Endodermal cell (in vitro differentiated cells): ENCODE measurements at places on chromosomes 12 and 14.
A peak's percentile ranks its signal among the peaks of the same experiment; 100 is the strongest.

DNA sequence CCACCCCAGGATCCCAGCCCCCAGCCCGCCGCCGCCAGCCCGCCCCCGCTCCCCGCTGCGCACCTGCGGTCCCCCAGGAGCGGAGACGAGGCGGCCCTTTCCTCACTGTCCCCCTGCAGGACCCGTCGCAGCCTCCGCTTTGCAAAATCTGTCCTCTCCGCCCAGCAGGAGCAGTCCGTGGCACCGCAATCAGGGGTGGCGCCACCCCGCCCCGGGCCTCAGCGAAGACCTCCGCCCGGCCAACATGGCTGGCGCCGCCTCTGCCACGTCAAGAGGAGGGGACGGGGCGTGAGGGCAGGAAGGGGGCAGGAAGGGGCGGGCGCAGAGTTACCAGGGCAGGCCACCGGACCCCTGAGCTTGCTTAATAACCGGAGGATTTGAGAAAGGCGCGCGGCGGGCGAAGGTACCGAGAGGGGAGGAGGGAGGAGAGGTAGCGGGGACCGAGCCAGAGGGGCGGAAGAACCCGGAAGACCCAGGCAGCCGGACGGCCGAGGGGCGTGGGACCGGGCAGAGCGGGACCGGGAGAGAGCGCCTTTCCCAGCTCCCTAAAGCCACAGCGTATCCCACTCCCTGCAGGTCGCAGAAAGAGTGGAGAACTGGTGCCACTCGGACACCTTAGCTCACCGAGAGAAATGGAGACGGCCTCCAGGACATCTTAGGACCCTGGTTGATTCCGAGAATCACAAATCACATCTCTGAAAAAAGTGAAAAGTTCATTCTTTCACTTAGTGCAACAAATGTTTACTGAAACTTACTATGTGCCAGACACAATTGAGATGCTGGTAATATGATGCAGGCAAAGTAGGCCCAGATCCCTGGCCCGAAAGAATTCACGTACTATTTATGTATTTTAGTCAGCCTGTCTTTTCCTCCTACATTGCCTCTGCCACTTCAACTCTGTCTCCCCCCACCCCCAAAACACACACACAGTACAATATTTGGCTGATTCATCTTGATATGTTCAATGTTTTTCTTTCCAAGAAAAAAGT is at the start of gene SEC23A:
Gene SEC23A, minus strand, starts transcription at position 267 of the 989 bp plus-strand sequence. CDS start 7,117 bp downstream, outside the sequence.
- DNase-seq: peak; percentile 98

DNA sequence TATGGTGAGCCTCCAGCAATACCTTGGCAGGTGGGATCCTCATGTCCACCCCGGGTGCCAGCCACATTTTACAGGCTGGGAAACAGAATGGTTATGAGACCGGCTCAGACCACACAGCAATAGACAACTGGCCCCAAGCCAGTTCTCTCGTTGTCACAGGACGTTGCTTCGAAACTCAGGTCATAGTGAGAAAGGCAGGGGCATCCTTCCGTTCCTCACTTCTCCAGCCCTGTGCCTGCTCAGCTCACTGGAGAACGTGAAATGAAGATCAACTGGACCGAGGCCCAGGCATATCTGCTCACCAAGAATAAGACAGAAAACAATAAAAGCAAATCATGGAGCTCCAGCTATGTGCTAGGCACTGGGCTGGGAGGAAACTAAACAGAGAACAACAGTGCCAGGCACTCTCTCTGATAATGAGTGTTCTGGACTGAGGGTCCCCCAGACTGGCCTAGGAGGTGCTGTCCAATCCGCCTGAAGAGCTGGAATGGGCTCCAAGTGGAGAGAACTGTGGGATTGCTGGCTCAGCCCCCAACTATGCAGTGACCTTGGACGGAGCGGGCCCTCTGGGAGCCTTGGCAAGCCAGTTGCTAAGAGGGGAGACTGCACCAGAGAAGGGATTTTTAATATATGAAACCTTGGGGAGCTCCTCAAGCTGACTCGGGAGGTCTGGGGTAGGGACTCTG is 18.8 kb upstream of the FAIM2 start:
- DNase-seq: peak; percentile 43

DNA sequence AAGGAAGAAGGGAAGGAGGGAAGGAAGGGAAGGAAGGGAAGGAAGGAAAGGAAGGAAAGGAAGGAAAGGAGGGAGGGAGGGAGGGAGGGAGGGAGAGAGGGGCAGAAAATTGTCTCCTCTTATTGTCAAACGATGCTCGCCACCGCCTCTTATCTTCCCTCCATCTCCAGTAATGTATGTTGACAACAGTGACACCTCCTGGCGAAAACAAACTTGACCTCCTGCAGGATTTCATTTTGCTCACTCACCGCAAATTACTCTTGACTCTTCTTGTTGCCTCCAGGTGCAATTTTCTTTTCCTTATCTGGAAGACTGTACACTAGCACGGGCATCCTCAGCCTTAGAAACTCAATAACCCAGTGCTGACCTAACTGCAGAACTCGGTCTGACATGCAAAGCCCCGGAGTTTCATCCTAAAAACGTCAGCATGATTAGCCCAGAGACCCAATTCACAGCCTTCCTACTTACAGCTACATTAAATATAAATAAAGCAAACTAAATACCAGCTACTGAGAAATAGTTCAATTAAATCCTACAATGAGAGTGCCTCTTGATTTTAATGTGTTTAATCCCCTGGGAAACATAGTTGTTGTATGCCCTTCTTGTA is 512.4 kb upstream of the TMPO start:
- DNase-seq: peak; percentile 92

DNA sequence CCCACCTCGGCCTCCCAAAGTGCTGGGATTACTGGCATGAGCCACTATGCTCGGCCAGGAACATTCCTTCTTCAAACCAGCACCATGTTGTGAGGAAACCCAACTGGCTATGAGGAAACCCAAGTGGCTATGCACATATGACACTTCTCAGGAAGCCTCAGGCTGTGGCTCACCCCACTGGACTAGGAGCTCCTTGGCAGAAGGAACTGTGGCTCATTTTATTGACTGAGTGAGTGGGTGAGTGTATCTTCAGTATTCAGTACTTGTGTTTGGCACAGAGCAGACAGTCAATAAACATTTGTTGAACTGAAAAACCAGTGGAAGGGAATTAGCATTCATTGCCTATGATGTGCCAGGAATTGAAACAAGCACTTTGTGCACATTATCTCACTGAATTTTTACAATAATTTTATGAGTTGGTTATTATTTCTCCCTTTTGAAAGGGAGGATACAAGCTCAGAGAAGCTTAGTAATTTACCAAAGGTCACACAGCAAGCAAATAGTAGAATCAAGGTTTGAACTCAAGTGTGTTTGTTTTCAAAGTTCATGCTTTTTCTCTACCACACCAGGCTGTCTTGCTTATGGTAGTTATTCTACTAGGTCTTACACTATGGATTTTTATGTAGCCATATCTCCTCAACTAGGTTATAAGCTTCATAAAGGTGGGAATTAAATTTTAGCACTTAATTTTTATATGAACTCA is 121.6 kb downstream of the VEZT start:
- DNase-seq: no peak

DNA sequence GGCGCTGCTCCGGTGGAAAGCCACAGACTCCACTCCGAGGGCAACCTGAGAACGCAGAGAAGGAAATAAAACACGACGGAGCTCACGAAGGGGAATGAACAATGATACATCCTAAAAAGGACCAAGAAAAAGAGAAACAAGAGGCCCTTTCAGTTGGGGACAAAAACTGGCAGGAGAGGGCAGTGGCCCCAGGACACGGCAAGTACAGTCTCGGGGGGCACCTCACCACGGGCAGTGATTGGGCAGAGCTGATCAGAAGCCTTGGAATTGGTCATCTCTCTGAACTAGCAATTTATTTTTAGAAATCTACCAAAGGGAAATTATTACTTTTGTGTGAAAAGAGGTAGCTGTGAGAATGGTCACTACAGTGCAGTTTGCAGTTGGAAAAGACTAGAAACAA is 27.9 kb downstream of the CCDC92 start:
- peak; percentile 33 for DNase-seq

GRCh38 chr12:101806265-101806664 is 24.5 kb downstream of the GNPTAB start:
- no peak for DNase-seq

GRCh38 chr14:69711065-69711464 is 55.9 kb upstream of the SRSF5 start:
- DNase-seq: no peak

- DNase-seq: no peak
These were observed 27.5 kb downstream of the RMST start for GRCh38 chr12:97490141-97490540.

DNA sequence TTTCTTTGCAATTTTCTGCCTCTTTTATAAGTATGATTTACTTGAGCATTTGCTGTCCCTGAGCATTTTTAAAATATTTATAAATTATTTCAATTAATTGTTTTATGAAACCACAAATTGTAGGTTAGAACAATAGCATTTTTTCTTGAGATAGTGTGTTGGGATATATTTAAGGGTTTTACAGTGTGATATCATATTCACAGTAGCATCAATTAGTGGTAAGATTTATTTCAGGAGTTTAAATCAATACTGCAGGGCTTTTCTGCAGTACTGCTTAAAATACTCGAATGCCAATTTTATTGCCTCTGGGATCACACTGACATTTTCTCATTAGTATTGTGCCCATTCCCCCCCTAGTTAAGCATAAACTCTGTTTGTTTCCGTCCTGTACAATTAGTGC is 82.2 kb downstream of the BHLHE41 start:
- DNase-seq: no peak

- DNase-seq: no peak
These were observed 82.9 kb upstream of the RIN3 start for GRCh38 chr14:92430686-92431085.

- peak; percentile 92 for DNase-seq
These were observed 5.4 kb downstream of the C1QL4 start for GRCh38 chr12:49331380-49332222.

DNA sequence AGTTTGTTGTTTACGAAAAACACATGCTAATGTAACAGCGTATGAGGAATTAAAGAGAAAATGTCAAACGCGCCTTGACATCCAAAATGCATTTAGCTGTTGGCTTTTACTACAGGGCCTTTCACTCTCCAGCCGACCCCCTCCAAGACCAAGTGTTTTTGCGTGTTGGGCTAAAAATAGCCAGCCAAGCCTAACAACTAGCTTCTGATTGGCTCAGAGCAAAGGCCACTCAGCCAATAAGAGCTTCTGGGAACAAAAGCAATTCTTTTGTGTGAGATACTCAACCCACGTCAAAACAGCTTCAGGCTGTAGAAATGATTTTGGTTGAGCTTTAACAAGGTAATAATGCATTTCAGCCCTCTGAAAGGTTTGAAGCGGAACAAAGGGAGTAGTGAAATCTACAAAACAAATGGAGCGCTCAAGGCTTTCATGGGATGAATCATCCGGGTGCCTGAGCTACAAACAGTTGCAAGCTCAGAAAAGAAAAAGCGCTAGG is 198.7 kb upstream of the DCN start:
- DNase-seq: peak; percentile 94

DNA sequence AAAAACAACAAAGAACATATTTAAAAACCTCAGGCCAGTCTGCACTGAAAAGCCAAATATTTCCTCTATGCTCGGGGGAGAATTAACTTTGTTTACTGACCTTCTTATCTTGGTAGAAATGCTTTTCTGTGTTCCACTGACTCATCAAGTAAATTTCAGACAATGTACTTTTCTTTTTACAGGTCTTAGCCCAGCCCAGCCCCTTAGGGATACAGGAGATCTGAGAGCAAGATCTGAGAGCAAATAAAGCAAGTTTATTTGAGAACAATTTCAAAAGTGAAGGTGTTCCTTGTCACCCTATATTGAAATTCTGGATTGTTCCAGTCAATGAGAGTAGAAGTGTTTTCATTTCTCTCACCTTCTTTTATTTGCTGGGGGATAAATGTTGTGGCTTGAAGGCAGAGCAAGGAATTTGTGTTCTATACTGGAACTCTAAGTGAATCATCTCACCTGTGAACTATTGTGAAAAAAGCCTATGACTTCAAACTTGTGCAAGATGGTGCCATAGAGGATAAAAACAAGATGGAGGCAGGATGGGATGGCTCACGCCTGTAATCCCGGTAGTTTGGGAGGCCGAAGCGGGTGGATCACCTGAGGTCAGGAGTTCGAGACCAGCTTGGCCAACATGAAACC is 7.9 kb upstream of the GPRC5A start:
- no peak for DNase-seq

DNA sequence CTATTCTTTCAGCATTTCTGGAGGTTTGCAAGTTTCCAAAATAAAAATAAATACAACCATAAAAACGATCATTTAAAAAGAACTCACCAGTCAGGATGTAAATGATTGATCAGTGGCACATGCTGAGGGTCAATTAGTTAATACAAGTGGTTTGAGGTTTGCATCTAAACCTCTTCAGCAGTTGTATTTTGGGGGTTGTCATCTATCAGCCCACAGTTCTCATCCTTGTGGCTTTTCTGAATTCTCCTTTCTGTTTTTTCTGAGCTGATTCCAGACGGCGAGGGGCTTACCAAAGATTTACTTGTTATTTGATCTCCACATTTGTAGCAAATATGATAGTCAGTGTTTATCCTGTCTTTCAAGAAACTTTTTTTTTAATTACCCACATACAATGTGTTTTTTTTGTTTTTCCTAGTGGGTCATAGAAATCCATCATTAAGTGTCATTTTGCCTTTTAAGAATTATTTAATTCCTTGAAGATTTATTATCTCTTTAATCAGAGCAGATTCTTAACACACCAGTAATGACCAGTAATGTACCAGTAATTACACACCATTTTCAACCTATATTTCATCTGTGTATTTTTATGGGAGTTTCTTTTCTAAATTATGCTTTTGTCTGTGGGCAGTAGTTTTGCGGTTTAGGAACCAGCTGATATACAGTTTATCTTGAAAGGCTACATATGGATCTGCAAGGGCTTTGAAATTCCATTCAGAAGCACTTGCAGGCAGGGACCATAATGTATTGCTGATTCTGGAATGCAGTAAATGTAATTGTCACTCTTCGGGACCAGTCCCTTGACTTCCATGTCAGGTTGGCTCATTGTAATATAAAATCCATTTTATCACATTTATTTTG is 56.3 kb upstream of the DAAM1 start:
- DNase-seq: no peak

- DNase-seq: no peak
These were observed 114.0 kb downstream of the SLC38A4 start for GRCh38 chr12:46711756-46712155.

GRCh38 chr14:55126932-55127459 is 2.1 kb upstream of the LGALS3 start:
- no peak for DNase-seq

GRCh38 chr12:24911271-24911791 is 37.6 kb downstream of the BCAT1 start:
- DNase-seq: no peak

DNA sequence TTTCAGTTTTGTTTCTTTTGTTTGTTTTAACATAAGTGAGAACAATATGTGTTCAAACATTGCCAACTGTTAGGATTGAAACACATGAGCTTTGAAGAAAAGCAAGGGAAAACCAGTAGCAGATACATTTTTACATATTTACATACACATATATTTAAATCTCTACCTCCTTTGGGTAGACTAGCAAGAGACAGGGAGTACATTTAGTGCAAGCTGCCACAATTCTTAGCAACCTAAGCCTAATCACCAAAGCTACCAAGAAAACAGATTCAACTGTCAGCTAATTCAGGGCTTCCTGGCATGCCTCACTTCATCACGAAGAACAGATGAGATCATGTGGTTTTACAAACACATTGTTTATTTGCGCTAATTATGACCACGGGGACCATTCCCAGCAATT is 143.1 kb downstream of the PRIMA1 start:
- DNase-seq: no peak

GRCh38 chr12:93297032-93297431 is 80.7 kb upstream of the NUDT4 start:
- peak; percentile 66 for DNase-seq
